ENCODE measurements at places on chromosomes 5 and 9.

DNA sequence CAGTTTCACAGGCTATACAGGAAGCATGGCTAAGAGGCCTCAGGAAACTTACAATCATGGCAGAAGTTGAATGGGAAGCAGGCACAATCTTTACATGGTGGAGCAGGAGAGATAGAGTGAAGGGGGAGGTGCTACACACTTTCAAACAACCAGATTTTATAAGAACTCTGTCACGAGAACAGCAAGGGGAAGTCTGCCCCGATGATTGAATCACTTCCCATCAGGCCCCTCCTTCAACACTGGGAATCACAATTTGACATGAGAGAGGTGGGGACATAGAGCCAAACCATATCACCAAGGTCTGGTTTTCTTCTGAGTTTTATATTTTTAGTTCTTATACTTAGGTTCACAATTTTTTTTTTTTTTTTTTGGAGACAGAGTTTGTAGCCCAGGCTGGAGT is 16.1 kb downstream of the ZCCHC9 start:
- DNase-seq, result no peak

GRCh38 chr5:113202746-113203716 is 226.4 kb downstream of the DCP2 start:
- no peak for DNase-seq

- no peak for DNase-seq
These were observed 59.3 kb downstream of the COMMD10 start for GRCh38 chr5:116144103-116144502.

- no peak for DNase-seq
These were observed 89.5 kb upstream of the FSTL4 start for GRCh38 chr5:133701871-133702270.

DNA sequence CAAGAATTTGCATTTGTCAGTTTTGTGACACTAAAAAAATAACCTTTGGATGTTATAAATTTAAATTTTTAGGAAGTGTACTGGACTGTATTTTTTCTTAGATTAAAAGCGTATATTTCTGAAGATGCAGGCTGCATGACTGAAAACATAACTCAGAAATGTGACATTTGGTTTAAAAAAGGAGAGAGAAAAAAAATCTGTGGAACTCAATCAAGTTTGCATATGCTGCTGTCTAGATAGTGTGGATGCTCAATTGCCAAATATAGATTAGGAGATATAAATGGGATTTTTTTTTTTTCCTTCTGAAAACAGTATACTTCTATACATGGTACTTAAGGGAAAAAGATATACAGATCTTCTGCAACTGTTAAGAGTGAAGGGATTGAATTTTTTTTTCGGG is 402.3 kb downstream of the TAF11L14 start:
- no peak for DNase-seq

DNA sequence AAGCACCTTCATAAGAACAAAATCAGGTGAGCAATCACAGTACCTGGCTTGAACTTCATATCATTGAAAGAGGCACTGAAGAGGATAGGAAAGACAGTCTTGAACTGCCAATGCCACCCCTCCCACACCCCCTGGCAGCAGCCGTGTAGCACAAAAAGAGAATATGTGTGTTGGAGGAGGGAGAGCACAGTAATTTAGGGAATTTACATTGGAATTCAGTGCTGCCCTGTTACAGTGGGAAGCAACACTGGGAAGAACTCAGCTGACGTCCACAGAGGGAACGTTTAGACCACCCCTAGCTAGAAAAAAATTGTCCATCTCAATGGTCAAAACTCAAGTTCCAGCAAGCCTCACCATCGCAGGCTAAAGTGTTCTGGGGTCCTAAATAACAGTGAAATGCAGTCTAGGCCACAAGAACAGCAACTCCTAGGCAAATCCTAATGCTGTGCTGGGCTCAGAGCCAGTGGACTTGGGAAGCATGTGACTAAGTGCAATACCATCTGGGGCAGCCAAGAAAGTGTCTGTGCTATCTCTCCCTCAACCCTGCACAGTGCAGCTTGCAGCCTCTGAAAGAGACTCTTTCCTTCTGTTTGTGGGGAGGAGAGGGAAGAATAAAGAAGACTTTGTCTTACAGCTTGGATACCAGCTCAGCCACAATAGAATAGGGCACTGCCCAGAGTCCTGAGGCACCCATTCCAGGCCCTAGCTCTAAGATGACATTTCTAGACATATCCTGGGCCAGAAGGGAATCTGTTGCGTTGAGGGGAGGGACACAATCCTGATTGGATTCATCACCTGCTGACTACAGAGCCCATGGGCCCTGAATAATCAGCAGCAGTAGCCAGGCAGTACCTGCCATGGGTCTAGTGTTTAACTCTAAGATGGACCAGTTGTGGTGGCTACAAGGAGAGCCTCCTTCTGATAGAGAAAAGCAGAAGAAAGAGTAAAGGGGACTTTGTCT is 62.1 kb upstream of the VLDLR start:
- DNase-seq, result peak; percentile 18

- peak; percentile 69 for DNase-seq
These were observed 132.9 kb upstream of the NR3C1 start for GRCh38 chr5:143536364-143536763.

GRCh38 chr9:110220809-110221208 is 12.8 kb upstream of the C9orf152 start:
- no peak for DNase-seq

DNA sequence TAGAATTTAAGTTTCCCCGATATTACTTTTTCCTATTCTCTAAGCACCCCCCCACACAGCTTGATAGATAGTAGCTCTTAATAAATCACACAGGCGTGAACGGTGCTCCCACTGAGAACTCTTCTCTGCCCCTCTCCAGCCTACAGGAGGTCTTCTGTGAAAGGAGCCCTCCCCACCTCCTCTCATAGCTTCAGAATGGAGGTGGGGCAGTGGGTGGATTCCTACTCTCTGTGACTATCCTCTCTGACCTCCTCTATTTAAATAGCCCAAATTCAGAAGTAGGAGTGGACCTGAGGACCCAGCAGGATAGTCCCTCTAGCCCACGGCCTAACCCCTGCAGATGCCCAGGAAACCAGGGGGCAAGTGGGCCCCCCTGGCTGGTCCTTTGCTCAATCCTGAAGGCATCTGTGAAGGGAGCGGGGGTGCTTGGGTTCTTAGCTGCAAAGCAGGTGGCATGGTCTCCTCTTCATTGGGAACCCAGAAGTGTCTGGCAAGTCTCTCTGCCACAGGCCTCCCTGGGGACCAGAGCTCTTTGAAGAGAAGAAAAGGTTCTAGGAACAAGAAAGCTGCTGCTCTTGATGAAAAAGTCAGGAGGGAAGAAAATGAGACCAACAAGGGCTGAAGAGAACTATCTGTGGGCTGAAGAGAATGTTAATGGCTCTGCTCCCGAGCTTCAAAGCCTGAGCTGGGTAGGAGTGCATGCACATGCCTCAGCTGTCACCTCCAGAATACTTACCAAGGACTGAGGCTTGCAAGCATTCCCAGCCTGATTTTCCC is 21.1 kb upstream of the HSPA9 start:
- DNase-seq, result no peak

DNA sequence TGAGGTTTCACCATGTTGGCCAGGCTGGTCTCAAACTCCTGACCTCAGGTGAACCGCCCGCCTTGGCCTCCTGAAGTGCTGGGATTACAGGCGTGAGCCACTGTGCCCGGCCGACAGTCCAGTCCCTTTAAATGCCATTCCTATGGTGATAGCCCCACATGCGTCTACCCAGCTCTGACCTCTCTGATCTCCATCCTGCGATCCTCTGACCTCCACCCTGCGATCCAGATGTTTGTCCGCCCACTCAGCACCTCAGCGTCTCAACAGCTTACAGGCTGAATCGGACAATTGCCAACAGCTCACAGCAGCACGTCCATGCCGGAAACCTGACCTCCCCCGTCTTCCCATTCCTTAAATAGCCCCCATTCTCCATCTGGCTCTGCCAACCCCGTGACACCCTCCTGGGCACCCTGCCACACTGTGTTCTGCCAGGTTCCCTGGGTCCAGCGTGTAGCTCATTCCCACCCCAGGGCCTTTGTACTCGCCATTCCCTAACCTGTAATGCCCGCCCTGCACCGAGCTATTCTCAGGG is 44.0 kb upstream of the RNU6ATAC start:
- DNase-seq, result no peak

- no peak for DNase-seq
These were observed 454.3 kb downstream of the KDM4C start for GRCh38 chr9:7212101-7212500.

DNA sequence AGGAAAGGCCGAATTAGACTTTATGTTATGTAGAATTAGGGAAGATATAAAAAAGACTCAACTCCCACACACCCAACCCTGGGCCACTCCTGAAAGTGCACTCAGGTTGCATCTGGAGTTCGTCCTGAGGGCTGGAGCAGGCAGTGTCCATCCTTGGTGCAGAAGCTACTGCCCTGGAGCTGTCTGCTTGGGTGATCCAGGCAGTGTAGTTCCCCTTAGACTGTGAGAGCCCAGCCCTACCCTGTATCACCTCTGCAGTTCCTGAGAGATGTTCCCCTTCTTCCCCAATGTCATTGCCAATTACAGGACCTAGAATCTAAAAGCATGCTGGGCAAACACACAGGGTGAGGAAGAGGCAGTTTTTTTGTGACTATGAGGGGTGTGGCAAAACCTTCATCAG is 368.3 kb upstream of the ST8SIA4 start:
- no peak for DNase-seq

DNA sequence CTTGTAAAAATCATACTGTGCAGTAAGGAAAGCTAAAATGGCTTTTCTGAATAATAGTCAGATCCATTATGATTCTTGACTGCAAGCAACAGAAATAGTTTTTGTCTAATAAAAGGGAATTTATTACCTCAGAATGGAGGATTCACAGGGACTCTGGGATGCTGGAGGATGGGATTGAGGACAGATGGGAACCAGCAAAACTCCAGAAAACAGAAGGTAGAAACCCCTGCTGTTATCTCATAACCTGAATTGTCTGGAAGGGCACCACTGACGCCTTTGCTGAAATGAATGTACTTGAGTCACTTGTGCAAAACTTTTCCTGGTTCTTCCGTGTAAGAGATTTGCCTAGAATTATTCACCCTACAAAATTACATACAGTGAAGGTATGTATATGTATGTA is 58.6 kb upstream of the DMAC1 start:
- DNase-seq, result no peak

DNA sequence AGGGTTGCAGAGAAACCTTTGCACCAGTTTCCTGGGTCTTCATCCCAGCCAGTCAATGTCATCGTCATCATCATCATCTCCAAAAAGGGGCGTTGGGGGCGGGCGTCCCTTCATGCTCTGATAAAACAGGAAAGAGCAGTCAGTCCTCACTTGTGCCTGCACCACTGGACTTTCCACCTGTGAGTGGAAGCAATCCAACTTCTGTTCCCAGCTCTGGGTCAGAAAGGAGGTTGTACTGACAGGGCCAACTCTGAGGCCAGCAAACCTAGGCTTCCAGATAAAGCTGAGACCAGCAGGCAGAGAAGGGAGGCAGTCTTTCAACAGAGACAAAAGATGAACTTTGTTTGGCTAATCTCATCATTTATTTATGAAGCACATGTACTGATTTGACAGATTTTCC is 15.2 kb downstream of the SLC31A2 start:
- no peak for DNase-seq

- DNase-seq, result no peak
These were observed at the start of gene ADCY2 for GRCh38 chr5:7395947-7396712. TSS of gene ADCY2 (plus strand) at chr5:7396138. CDS start at chr5:7396297, 159 bp downstream.

DNA sequence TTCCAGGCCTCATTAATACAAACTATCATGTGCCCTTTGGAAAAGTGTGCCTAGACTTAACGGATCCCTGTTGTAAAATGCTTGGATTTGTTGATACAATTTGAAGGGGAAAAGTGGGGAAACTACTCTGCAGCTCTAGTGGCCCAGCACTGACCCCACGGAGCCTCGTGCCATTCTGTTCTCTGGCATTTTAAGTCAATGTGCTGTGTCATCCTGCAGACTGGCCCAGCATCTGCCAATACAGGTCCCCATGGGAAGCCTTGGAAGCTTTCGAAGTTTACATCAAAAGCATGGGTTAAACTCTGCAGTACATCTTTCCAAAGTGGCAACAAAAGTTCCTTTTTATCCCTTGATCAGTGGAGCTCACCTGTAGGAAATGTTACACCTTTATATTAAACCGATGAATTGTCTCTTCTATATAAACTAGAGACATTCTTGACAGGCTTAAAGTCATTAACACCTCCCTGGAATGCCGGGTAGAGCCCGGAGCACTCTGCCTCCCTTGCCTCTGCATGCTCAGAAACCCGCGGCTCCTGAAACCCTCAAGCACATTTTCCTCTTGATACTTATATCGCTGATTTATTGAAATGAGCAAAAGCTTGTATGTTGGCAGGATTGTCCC is 596.0 kb upstream of the ADAMTS16 start:
- DNase-seq, result no peak

DNA sequence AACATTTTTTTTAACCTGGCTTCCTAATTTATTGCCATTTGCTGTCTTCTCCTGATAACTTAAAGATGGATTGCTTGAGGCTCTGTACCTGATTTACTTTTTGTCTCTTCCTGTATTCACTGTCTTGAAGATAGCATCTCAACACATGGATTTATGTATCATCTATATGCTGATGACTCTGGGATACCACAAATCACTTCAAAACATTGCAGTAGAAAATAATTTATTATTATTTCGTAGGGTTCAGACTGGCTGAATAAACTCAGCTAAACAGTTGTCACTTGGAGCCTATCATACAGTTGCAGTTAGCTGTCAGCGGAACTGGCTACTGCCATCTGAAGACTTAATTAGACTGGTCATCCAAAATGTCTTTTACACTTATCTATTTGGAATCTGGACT is 1025.2 kb upstream of the CDH18 start:
- DNase-seq, result no peak

GRCh38 chr9:28289746-28290145 is 716.5 kb upstream of the C9orf72 start:
- DNase-seq, result no peak

- DNase-seq, result no peak
These were observed 2.5 kb downstream of the IL11RA start for GRCh38 chr9:34654323-34655051.

GRCh38 chr9:112831281-112831851 is 59.3 kb downstream of the SLC46A2 start:
- DNase-seq, result no peak

- no peak for DNase-seq
These were observed 237.6 kb downstream of the NNT start for GRCh38 chr5:43840424-43841125.

DNA sequence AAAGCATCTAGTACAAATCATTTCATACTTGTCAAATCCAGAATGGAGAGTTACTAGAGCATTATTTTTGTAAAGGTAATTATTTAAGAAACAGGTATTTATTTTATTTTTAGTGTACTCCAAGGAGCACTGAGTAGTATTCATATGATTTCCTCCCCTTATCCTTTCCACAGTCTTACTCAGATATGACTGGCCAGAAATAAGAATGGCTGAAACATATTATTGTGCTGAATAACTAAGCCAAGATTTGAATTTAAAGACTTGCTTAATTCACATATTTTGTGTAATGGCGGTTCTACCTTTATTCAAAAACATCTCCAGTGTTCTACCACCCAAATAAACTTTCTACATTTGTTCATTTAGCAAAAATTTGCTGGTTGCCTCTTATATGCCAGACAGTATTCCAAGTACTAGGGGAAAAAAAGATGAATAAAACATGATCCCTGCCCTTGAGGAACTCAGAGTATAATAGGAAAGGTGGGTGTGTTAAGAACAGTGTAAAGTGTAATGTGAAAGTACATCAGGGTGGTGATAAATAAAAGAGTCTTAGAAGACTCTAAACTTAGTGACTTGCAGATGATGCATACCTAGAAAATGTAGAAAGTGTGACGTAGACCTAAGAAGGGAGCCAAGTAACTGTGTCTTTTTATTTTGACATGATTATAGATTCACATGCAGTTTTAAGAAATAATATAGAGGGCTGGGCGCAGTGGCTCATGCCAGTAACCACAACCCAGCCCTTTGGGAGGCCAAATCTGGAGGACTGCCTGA is 110.4 kb upstream of the GRHPR start:
- DNase-seq, result no peak

GRCh38 chr9:96156171-96156974 is 145.6 kb downstream of the HSD17B3 start:
- DNase-seq, result no peak

Data from T1000 (cell line).